ENCODE measurements at places on chromosomes 5 and 9. TPM values are rescaled to one million over a fixed set of nuclear protein-coding genes. Genes with fewer than 3 reads are reported as not detected.

DNA sequence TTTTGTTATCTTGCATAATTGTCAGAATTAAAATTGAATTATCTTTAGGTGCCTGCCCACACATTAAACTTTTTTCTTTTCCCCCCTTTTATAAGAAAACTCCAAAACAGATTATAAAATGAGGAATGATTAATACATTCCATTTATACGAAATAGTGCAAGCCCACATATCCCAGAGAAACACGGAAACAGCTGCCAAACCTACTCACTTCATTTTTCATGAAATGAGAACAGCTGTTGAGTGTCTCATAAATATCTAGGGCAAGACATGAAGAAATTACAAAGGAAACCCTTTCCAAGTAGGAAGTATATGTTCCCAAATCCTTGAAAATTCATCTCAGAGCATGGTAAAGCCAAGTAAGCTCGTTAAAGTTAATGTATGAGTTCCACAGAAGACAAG, 459.4 kb upstream of the NMUR2 start:
- no peak for DNase-seq

FAM221B gene
- polyA plus RNA-seq = 0.18 TPM

- DNase-seq = no peak
Observed at GRCh38 chr9:91844190-91844589, 105.8 kb downstream of the ROR2 start.

- no peak for DNase-seq
Observed at GRCh38 chr9:76516350-76516749, 57.4 kb downstream of the GCNT1 start.

DNA sequence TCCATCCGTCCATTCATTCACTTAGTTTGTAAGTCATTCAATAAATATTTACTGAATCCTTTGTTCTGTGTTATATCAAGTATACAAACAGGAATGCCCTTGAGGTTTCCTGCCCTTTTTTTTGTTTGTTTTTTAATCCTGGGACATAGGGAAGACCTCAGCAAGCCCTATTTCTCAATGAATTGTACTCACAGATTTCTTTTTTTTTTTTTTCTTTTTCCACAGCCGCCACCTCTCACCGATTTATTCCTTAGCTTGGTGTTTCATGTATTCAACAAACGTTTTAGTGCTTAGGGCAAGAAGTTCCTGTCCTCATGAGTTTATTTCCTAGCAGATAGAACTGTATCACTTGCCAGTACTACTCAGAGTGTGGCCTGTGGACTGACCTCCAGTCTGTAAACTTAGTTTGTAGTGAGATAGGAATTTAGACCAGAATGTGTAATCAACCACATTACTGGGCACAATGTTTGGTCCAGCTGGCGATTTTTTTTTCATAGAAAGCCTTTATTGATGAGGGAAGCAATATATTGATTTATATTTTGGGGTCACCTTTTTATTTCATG, 35.4 kb upstream of the C5orf47 start:
- no peak for DNase-seq

IGIP gene
- 5.3 TPM for polyA plus RNA-seq

DNA sequence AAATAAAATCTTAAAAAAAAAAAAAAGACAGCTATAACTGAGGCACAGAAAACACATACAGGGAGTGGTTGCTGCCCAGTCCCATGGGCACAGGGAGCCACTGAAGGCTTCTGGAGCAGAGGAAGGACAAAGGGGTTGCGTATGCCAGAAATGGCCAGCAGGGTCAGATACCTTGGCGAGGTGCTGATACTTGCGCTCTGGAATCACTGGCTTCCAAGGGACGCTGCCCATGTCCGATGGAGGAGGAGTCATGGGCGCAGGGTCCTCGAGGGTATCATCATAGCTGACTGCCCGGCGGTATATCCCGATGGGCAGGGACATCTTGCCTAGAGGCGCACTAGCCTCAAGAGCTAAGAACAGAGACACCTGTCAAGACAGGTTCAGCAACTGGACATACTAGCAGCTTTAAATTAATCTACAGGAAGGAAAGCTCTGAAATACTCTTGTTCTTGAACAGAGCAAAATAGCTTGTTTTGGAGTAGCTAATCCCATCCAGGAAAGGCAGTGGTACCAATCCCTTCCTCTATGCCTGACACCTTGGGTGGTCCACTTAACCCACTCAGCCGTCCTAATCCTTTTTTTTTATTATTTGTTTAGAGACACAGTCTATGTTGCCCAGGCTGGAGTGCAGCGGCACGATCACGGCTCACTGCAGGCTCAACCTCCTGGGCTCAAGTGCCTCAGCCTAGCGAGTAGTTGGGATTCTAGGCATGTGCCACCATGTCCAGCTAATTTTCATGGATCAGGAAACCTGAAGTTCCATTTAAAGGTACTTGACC, 6.0 kb downstream of the KIAA1191 start:
- no peak for DNase-seq

DNA sequence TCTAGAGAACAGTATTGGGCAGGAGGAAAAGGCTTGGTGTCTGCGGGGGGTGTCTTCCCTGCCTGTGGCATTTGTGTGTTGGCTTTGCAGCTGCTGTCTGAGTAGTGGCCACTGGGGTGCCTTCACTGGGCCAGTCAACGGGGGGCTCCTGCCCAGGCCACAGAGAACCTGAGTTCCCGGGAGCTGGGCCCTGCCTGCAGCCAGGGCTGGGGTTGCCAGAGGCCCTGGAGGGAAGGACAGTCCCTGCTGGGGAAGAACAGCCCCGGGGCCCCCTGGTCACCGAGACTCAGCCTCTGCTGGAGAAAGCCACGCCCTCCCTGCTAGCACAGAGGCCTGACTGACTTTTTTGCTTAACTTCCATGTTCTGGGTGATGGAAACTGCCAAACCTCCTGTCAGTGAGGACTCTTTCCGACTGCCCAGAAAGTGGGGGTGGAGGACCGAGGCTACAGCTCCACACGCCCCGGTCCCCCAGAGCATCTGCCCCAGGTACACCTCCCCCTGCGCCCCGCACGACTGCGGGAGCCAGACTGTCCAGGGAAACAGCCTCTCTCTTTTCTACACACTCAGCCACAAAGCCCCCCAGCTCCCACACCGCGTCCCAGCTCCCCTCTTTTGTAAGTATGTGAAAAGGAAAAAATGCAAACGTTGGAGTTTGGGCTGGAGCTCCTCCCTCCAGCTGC, 133.4 kb downstream of the DAB2IP start:
- DNase-seq = no peak

DNA sequence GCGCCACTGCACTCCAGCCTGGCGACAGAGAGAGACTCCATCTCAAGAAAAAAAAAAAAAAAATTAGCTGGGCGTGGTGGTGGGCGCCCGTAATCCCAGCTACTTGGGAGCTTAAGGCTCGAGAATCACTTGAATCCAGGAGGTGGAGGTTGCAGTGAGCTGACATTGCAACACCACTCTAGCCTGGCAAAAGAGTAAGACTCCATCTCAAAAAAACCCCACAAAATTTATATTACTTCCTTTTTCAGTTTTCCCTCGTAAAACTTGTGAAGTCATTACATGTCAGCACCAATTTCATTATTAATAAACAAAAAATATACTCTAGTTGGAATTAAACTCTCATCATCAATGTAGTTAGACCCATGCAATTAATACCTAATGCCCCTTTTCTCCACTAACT, 43.9 kb downstream of the SHLD3 start:
- DNase-seq = no peak

DNA sequence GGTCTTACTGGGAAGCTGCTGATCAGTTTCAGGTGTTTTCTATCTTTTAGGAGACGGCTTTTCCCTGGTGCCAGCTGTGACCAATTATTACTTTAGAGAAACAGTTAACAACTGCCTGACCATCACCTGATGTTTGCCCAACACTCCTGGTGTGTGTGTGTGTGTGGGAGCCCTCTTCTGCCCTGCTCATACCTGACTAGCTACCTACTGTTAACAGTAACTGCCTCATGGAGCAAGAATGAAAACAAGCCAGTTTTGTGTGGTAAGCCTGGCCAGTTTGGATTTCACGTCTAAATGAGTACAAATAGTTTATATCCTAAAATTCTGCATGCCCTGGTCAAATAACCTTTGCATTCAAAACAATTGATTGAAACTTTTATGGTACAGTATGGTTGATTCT, 46.1 kb upstream of the RIOK2 start:
- no peak for DNase-seq

INSL4 gene
- polyA plus RNA-seq = not detected

DNA sequence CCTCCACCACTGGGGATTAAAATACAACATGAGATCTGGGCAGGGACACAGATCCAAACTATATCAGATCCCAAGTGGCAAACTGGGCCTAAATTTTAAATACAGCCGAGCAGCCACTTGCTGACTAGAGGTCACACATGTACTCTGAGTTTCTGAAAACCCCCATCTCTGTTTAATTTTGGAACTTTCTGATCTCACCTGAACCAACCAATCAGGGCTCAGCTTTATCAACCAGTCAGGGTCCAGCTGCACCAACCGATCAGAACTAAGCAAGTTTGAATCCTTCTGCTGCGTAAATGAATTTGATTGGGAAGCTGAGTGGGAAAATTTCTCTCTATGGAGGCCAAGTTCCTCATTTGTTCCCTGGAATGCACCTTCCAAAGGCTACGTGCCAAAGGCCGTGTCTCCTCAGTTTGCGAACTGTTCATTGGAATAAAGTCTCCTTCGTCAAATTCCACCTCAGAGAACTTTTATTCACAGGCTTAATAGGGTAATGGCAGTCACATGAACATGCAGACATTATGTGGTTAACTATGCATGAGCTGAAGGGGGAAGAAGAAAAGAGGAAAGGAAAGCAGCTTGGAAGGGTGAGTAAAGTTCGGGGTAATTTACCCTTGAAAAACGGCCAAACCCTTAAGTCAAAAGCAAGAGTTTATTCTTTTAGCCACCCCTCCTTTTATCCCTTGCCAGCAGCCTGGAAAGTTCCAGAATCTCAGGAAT, 3.7 kb downstream of the CD180 start:
- no peak for DNase-seq

Measured in forelimb muscle (tissue), 1 donor.